Cardiac ventricle fibroblast (primary cell): ENCODE measurements at places on chromosomes 6 and 20. TPM values are rescaled to one million over a fixed set of nuclear protein-coding genes. Genes with fewer than 3 reads are reported as not detected.

Gene ADGB
- total RNA-seq, result not detected in 2 replicates

Gene BPIFB2
- not detected in 2 replicates for total RNA-seq

Gene MRAP2
- total RNA-seq, result 0.98 and 1.1 TPM in 2 replicates

Gene PTPRK
- total RNA-seq, result 21.7 and 21.8 TPM in 2 replicates

Gene CNR1
- total RNA-seq, result 16.8 and 20.3 TPM in 2 replicates

Gene SALL4
- total RNA-seq, result 0.44 TPM in 1 of 2 replicates, not detected in the other

Gene NTSR1
- not detected in 2 replicates for total RNA-seq

Gene PAK5
- total RNA-seq, result not detected in 2 replicates

Gene SNAI1
- total RNA-seq, result 3.7 and 5.1 TPM in 2 replicates

Gene ULBP2
- total RNA-seq, result 0.62 and 1.8 TPM in 2 replicates

Gene APOBEC2
- total RNA-seq, result not detected in 2 replicates

Gene GMDS
- 12.4 and 15.0 TPM in 2 replicates for total RNA-seq

Gene ANKEF1
- 0.37 and 0.68 TPM in 2 replicates for total RNA-seq

Gene FILIP1
- 0.69 and 1.1 TPM in 2 replicates for total RNA-seq

Gene OR2H1
- not detected in 2 replicates for total RNA-seq

Gene LBP
- 0.20 and 1.7 TPM in 2 replicates for total RNA-seq

Gene EMILIN3
- 0.20 and 0.31 TPM in 2 replicates for total RNA-seq

Gene FABP7
- not detected in 2 replicates for total RNA-seq

Gene RHAG
- total RNA-seq, result not detected in 2 replicates

Gene DDX43
- 0.37 and 2.3 TPM in 2 replicates for total RNA-seq

Gene ERVFRD-1
- total RNA-seq, result not detected in 2 replicates

Gene TFAP2D
- total RNA-seq, result not detected in 2 replicates

Gene SLC17A1
- not detected in 2 replicates for total RNA-seq

Gene MCM8
- total RNA-seq, result 1.2 and 1.5 TPM in 2 replicates

Gene AAR2
- 28.4 and 29.3 TPM in 2 replicates for total RNA-seq

Gene TEAD3
- total RNA-seq, result 11.6 and 12.7 TPM in 2 replicates

Gene ZNF337
- 7.0 and 8.2 TPM in 2 replicates for total RNA-seq

Gene STMND1
- not detected in 2 replicates for total RNA-seq

Gene PSORS1C2
- not detected in 2 replicates for total RNA-seq

Gene IRAK1BP1
- 2.2 and 3.2 TPM in 2 replicates for total RNA-seq

Gene TMC2
- not detected in 2 replicates for total RNA-seq

Gene STX11
- not detected in 2 replicates for total RNA-seq

Gene LSM14B
- 21.9 and 24.3 TPM in 2 replicates for total RNA-seq

Gene BNIP5
- total RNA-seq, result not detected in 2 replicates

Gene HMGCLL1
- total RNA-seq, result not detected in 2 replicates

Gene HTR1E
- total RNA-seq, result not detected in 2 replicates

Gene RIMS1
- total RNA-seq, result not detected in 2 replicates

Gene MEP1A
- total RNA-seq, result not detected in 2 replicates

Gene MLN
- not detected in 2 replicates for total RNA-seq

Gene COX4I2
- not detected in 2 replicates for total RNA-seq

Gene ID4
- total RNA-seq, result 7.7 and 8.6 TPM in 2 replicates

Gene HSPA12B
- total RNA-seq, result 1.1 and 1.3 TPM in 2 replicates

Gene DTD1
- total RNA-seq, result 29.3 and 31.2 TPM in 2 replicates

Gene OXT
- not detected in 2 replicates for total RNA-seq

Gene SMLR1
- total RNA-seq, result not detected in 2 replicates

Gene WFDC5
- total RNA-seq, result not detected in 2 replicates

Gene MAP3K4
- 14.3 and 17.3 TPM in 2 replicates for total RNA-seq

Gene ADGRG6
- 0.06 and 0.54 TPM in 2 replicates for total RNA-seq

Gene HCRTR2
- not detected in 2 replicates for total RNA-seq

Gene DCDC2
- not detected in 2 replicates for total RNA-seq

Gene COL12A1
- 118 and 138 TPM in 2 replicates for total RNA-seq

Gene CCN2
- 131 and 137 TPM in 2 replicates for total RNA-seq
